ENCODE measurements at places on chromosomes 11 and 22.
A peak's percentile ranks its signal among the peaks of the same experiment; 100 is the strongest.

DNA sequence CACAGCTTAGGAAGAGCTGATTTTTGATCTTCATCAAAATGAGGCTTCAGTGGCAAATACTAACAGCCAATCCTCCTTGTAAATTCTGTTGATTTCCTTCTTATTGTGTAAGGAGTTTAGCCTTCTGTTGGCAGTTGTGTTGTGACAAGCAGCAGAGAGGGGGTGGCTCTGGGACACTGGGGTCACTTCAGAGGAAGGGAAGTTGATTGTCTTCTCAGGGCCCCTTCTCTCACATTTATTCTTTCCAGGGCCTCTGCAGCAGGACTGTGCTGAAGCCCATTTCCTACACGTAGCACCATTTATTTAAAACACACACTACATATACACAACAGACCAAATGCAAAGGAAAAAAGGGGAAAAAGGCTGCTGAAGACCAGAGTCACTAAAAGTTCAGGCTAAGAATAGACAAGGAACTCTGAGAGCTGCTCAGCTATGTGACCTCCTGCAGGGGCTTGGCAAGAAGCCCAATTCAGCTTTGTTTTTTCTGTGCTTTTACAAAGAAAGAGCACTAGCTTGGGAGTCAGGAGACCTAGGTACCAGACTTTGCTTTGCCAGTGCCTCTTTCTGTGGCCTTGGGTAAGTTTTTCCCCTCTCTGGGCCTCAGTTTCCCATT, 28.3 kb upstream of the UPB1 start:
- DNase-seq, result no peak

- DNase-seq, result no peak
Observed at GRCh38 chr11:76658651-76659650, 11.6 kb downstream of the LRRC32 start.

GRCh38 chr11:57279116-57279515, 42.1 kb upstream of the APLNR start:
- DNase-seq, result no peak

GRCh38 chr11:975827-976226, 50.2 kb downstream of the AP2A2 start:
- peak; percentile 35 for DNase-seq

- no peak for DNase-seq
Observed at GRCh38 chr11:36741515-36741914, 143.5 kb upstream of the RAG2 start.

DNA sequence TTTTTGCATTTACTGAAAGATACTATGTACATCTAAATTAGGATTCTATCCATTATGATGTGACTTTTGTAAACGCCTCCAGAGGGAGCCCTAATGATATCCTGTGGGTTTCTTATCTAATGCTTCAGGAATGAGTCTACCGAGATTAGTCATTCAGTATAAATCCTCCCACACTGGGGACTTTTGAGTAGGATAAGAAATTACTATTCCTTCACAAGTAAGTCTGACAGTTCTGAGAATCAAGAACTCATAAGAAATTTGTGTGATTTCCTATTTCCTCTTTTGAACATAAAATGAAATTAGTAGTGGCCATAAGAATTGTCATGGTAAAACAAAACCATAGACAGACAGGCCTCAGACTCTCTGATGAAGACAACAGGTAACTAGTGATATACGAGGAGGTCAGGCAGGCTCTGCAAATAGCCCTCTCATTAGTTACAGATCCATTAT, 10.0 kb upstream of the OR5M1 start:
- no peak for DNase-seq

GRCh38 chr22:45254789-45255278, 14.1 kb upstream of the KIAA0930 start:
- peak; percentile 49 for DNase-seq

- peak; percentile 37 for DNase-seq
Observed at GRCh38 chr22:24768537-24769374, 5.8 kb downstream of the PIWIL3 start.

- DNase-seq, result no peak
Observed at GRCh38 chr11:19984048-19984742, 176.1 kb downstream of the DBX1 start.

DNA sequence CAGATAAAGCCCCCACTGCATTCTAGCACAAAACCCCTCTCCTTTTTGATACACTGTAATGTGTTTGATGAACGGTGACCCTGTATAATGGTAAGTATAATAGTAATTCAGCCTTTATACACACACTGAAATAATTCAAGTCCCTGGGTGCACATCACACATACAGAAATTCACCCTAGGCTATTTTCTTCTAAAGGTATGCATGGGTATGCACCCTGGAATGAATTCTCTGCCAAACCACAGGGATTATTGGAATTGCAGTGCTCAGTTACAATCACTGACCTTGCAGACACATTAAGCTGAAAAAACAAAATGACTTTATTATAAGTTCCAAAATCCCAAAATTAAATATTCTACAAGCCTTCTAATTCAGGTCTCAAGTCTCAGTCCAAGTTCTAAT, 245.9 kb upstream of the FAT3 start:
- DNase-seq, result no peak

DNA sequence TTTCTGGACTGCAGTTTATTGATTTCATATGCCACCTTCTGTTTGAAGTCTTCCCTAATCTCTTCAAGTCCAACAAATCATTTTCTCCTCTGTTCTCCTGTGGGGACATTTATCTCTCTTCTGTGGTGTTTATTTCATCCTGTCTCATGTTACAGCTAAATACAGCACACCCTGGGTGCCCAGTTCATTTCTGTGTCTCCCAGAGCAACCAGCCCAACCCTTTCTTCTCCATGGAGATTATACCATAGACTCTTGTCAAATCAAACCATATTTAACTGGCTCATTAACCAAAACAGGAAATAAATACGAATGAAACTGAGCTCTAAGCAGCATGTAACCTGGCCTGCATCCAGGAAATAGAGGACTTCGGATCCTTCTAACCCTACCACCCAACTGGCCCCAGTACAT, at the start of gene MS4A8:
MS4A8 (plus strand) TSS at position 329 of the 408 bp plus-strand sequence. CDS start 1,249 bp downstream, outside the sequence.
- no peak for DNase-seq

- no peak for DNase-seq
Observed at GRCh38 chr11:114211444-114212121, 84.6 kb upstream of the NNMT start.

- DNase-seq, result peak; percentile 85
Observed at GRCh38 chr22:50190182-50190940, 4.6 kb downstream of the TRABD start.

GRCh38 chr11:8800520-8801110, 110.4 kb upstream of the AKIP1 start:
- no peak for DNase-seq

DNA sequence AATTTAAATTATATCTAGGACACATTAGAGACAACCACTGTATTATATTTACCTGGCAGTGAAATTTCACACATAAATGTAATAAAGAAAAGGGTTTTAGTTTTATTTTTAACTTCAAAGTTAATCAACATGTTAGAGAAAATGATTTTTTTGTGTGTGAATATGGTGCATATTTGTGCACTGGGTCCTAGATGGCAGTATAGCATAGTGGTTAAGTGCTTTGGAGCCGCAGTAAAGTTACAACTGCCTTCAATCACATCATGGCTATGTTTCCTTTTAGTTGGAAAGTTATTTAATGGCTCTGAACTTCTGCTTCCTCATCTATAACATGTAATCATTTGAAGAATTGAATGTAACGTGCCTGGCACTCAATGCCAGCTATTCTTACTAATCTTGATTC, 108.9 kb upstream of the DDI1 start:
- DNase-seq, result no peak

All from activated T-cell treated with anti-CD3 and anti-CD28 coated beads, Interleukin-2, amount 50 U/mL, for 48 hours (primary cell).